Aorta (tissue), 5 donors: ENCODE measurements at places on chromosomes 5 and 9. TPM values are rescaled to one million over a fixed set of nuclear protein-coding genes. Genes with fewer than 3 reads are reported as not detected.

The SLC6A7 gene
- not detected for total RNA-seq

The KIF20A gene
- total RNA-seq, result 1.9 TPM

The KCNV2 gene
- not detected for total RNA-seq

The IRGM gene
- 0.30 TPM for total RNA-seq

The ORM2 gene
- not detected for total RNA-seq

The IFNA21 gene
- not detected for total RNA-seq

The SHISAL2B gene
- not detected for total RNA-seq

The CLIC3 gene
- 7.0 TPM for total RNA-seq

The COL15A1 gene
- 53.3 TPM for total RNA-seq

The SETX gene
- total RNA-seq, result 53.0 TPM

The IFNA2 gene
- not detected for total RNA-seq

The FRMD3 gene
- 7.4 TPM for total RNA-seq

The LCN9 gene
- total RNA-seq, result not detected

The SHC3 gene
- 1.1 TPM for total RNA-seq

The KIF3A gene
- 10.1 TPM for total RNA-seq

The PCDHA2 gene
- 0.13 TPM for total RNA-seq

The PDE6A gene
- not detected for total RNA-seq

The CENPH gene
- total RNA-seq, result 2.2 TPM

The MLANA gene
- total RNA-seq, result not detected

The MAPK9 gene
- 31.4 TPM for total RNA-seq

The ZNF618 gene
- 15.4 TPM for total RNA-seq

The BSPRY gene
- 0.19 TPM for total RNA-seq

The BAAT gene
- not detected for total RNA-seq

The DMRTA1 gene
- total RNA-seq, result 0.13 TPM

The PAEP gene
- total RNA-seq, result not detected

The GRXCR2 gene
- not detected for total RNA-seq

The TEK gene
- 26.0 TPM for total RNA-seq

The FOCAD gene
- total RNA-seq, result 30.4 TPM

The TRIM14 gene
- total RNA-seq, result 17.6 TPM
